Fibroblast of mammary gland (primary cell): ENCODE measurements at places on chromosomes 16 and 17.
A peak's percentile ranks its signal among the peaks of the same experiment; 100 is the strongest.

- DNase-seq = no peak
These were observed 16.8 kb downstream of the PRPSAP1 start for GRCh38 chr17:76336756-76337412.

DNA sequence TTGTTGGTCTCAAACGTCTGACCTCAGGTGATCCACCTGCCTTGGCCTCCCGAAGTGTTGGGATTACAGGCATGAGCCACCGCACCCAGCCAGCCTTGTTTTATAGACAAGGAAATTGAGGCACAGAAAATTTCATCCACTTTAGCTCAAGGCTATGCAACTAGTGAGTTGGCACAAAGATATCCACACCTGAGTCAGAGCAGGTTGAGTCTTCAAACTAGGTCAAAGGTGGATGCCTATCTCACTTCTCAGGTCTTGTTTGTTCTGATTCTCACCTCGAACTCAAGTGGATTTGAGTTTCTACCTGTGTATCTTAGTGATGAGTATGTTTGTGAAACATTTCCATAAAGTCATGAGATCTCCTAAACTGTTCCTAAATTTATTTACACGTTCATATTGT, 35.6 kb upstream of the GAS7 start:
- no peak for DNase-seq

DNA sequence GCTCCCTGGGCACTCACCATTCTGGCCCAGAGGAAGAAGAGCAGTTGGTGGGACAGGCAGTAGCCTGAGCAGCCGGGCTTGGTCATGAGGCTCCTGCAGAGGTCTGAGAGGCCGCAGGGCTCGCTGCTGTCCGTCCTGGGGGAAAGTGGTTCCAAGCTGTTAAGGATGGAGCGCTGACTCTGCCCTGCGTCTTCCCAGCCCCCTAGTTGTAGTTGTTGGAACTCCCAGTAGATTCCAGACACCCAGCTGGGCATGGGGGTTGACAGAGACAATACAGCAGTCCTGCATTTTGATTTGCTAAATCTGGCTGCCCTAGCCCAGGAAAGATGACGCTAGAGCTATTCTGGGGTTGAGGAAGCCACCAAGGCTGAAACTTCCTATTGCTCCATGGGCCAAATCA, 7.3 kb downstream of the C16orf89 start:
- DNase-seq = no peak

- DNase-seq = no peak
These were observed 404.9 kb upstream of the EEF2KMT start for GRCh38 chr16:5502467-5502869.

DNA sequence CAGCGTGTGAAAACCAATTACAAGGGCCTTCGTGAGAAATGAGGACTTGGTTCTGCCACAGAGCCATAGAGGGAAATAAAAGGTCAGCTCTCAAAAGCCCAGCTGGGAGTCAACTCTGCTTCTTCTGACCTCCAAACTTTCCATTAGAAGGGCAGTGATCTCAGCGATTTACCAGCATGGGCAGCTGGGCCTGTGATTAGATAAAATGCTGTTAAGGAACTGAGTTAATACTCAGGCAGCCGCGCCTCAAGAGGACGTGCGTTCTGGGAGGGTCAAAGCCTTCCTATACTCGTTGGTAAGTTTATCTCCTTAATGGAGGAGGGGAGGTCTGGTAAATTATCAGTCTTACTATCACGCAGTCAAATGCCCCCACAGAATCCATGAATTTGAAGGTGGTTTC, 480.2 kb upstream of the ERCC4 start:
- DNase-seq = no peak

DNA sequence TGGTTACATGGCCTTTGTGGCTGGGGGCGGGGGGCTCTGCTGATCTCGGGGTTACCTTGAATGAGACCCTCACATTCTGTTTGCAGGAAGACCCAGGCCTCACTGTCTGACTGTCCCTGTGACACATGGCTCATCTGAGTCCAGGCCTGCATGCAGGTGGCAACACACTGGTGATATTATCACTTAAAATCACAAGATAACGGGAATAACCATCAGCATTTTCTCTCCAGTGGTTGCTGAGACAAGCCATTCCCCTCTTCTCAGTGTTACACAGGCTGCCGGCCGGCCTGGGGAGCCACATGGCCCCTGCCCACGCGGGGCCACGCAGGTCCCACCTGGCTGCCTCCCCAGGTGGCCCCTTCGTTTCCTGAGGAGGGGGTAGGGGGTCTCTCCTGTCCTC, 197.6 kb downstream of the ENGASE start:
- no peak for DNase-seq

DNA sequence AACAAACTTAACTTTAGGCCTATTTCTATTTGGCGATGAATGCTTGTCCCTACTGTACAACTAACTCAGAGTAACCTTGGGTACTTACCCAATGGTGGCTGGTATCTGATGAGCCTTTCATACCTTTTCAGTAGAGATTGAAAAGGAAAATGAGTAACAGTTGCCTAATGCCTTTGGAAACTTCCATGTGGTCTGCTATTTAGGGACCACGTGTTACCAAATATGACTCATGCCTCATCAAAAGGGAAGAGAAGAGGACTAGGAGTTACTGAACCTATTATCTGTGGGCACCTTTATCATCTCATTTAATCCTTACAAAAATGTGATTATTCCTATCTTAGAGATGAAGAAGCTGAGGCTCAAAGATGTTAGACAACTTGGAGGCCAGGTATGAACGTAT, 8.1 kb downstream of the MYOCD start:
- DNase-seq = peak; percentile 69

- no peak for DNase-seq
These were observed 36.8 kb downstream of the KSR1 start for GRCh38 chr17:27493088-27493487.

DNA sequence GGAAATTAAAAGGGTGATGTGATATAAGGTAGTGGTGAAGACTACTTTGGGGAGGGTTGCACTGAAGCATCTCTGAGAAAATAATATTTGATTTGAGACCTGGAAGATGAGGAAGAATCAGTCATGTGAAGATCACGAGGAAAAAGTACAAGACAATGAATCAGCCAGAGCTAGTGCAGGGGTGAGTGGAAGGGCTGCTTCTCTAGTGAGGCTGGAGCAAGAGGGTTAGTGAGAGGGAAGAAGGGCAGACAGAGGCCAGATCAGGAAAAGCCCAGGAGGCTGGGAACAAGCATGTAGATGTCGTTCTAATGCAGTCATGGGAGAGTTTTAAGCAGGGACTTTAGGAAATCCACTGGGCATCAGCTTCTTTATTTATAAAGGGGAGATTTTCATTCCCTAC, 504.2 kb upstream of the SALL1 start:
- DNase-seq = peak; percentile 43

GRCh38 chr17:33014751-33015150, 23.1 kb downstream of the SPACA3 start:
- DNase-seq = no peak

- peak; percentile 75 for DNase-seq
These were observed 30.6 kb upstream of the ETV4 start for GRCh38 chr17:43576563-43577229.

GRCh38 chr17:48483471-48484131, 47.2 kb downstream of the HOXB1 start:
- DNase-seq = peak; percentile 99

DNA sequence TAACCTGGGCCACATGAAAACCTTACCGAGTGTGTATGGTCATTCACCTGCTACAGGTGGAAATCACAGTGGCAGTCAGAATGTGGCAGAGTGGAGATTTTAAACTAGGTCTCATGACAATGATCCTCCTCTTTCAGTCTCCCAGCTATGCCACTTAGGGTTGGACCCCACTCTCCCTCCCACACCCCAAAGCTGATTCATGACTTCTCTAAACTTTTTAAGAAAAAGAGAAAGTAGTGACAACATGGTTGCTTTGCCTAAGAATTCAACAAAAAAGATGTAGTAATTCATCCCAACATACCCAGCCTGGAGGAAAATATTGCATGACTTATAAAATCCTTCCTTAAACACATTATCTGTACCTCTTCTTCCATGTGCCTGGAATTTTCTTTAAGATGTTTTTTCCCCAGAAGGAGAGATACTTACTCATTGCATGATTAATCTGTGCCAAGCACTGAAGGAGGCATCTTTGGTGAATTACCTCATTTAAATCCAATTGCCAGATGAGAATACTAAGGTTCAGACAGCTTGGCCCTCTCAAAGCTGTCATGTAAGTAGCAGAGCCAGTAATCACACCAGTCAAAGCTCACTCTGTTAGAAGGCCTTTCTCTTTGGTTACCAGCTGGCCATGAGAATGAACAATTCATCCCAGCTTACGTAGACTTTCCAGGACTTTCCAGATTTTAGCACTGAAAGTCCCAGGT, 119.9 kb downstream of the COPRS start:
- DNase-seq = peak; percentile 88

DNA sequence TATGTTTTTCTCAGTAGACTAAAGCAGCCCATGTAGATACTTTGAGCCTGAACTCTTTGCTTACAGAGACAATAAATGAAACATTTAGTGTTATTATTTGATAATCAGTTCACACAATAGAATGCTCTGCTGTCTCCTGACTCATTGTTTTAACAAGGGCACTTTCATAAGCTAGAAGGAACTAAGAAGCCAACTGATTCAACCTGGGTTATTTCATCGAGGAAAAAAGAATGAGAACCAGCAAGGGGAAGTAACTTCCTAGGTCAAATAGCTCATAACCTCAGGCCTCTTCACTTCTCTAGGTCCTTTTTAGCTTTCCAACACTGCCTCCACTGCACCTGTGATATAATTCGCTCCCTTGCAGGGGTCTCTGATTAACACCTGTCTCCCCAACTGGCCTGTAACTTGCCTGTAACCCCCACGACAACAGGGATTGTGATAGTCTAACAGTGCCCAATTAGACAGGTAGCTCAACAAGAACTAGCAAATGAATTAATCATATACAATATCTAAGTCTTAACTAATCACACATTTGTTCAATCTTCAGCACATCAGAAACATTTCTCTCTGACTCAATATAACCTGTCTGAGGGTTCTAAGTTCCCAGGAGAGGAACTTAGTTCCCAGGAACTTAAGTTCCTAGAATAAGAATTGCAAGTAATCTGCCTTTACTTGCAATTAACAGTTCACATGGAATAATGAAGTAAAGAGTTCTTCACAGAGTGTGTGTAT, 34.8 kb downstream of the RFFL start:
- no peak for DNase-seq

GRCh38 chr17:59149051-59149450, 5.9 kb downstream of the SKA2 start:
- peak; percentile 80 for DNase-seq

DNA sequence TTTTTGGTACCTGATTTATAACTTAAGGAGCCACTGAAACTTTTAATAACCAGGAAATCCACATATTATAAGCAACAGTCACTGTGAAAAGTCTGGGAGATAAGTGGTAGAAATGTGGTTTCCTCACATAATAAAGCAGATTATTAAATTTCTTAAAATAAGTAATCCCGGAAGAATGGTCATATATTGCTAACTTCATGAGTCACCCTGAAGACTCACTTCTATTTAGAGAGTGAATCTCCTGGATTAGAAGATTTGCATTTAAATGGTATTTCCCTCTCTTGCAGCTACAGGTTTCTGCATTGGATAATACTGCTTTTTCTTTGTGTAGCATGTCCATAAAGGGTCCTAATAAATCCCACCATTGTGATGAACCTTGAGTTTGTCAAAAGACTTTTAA, 1286.8 kb upstream of the CDH8 start:
- no peak for DNase-seq

DNA sequence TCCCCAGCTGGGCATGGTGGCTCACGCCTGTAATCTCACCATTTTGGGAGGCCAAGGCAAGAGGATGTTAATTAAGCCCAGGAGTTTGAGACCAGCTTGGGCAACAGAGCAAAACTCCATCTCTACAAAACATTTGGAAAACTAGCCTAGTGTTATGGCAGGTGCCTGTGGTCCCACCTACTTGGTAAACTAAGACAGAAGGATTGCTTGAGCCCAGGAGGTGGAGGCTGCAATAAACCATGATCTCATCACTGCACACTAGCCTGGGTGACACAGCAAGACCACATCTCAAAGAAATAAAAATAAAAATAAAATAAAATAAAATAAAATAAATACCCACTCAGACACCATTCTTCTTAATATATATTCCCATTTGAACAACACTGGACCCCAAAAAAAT, 32.0 kb downstream of the EMP2 start:
- no peak for DNase-seq

DNA sequence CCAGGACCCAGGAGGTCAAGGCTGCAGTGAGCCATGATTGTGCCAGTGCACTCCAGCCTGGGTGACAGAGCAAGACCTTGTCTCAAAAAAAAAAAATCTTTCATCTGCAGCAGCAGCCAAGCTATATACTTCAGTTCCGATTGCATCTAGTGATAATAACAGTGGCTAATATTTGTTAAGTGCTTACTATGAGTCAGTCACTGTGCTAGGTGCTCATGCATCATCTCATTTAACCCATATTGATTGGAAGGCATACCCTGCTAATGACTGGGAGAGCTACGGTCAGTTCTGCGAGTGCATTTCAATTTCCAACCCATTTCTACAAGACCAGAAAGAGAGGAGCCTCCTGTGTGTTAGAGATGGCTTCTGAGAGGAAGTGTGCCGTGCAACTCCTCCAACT, 7.7 kb upstream of the TUBG2 start:
- DNase-seq = no peak

DNA sequence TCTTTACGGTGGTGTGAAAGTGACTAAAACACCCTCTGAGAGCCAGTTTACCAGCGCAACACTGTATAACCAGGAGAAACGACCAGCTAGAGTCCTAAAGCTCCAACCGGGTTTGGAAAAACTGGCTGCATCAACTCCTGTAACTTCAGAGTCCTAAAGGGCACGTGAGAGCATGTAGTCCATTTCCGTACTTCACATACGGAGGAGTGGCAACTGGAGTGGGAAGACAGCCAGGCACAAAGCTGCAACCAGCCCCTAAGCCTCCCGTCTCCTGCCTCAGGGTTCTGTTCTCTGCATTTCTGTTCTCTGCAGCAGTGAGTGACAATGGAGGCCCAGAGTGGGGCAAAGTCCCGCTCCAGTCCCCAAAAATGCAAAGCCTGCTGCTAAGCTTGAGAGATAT, 19.2 kb downstream of the TEKT1 start:
- DNase-seq = no peak

- no peak for DNase-seq
These were observed 22.5 kb upstream of the MYO1D start for GRCh38 chr17:32899236-32900013.

- no peak for DNase-seq
These were observed 21.1 kb upstream of the NSMCE1 start for GRCh38 chr16:27289669-27290068.

- DNase-seq = no peak
These were observed 20.5 kb downstream of the C1QTNF1 start for GRCh38 chr17:79044462-79044861.
